ENCODE measurements at places on chromosomes 12 and 14.

- DNase-seq = peak; percentile 59
Measured at GRCh38 chr14:50047274-50047676, 69.1 kb downstream of the VCPKMT start.

DNA sequence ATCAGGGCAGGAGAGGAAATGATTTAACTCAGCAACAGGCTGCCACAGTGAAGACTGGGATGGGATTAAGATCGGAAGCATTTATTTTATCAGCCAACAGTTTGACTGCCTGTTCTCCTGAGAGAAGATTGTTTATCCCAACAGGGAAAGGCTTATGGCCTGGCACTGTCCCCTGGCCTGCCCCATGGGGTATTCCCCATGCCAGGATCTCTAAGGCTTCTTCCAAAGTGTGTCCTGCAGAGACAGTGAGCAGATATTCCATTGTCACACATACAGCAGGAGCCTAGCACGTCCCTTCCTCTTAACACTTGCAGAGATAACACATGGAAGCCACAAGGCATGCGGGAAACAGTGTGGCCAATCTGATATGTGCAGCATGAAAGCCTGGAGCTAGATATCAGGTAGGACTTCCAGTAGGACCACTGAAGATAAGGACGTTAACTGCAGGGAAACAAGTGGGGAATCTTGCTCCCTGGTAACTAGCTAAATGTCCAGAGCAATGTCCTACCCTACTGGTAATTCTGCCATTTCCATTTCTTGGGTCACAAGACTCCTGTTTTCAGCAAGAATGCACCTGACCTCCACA is 48.2 kb downstream of the IQSEC3 start:
- no peak for DNase-seq

GRCh38 chr12:569803-570434 is 93.3 kb downstream of the NINJ2 start:
- DNase-seq = peak; percentile 58

DNA sequence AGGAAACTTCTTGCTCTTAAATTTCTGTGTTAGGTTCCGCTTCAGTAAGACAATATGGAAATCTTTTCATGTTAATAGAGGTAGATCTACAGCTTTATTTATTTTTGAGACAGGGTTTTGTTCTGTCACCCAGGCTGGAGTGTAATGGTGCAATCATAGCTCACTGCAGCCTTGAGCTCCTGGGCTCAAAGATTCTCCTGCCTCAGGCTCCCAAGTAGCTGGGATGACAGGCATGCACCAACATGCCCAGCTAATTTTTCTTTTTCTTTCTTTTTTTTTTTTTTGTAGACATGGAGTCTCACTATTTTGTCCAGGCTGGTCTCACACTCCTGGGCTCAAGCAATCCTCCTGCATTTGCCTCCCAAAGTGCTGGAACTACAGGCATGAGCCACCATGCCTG is 70.1 kb downstream of the DAO start:
- no peak for DNase-seq

DNA sequence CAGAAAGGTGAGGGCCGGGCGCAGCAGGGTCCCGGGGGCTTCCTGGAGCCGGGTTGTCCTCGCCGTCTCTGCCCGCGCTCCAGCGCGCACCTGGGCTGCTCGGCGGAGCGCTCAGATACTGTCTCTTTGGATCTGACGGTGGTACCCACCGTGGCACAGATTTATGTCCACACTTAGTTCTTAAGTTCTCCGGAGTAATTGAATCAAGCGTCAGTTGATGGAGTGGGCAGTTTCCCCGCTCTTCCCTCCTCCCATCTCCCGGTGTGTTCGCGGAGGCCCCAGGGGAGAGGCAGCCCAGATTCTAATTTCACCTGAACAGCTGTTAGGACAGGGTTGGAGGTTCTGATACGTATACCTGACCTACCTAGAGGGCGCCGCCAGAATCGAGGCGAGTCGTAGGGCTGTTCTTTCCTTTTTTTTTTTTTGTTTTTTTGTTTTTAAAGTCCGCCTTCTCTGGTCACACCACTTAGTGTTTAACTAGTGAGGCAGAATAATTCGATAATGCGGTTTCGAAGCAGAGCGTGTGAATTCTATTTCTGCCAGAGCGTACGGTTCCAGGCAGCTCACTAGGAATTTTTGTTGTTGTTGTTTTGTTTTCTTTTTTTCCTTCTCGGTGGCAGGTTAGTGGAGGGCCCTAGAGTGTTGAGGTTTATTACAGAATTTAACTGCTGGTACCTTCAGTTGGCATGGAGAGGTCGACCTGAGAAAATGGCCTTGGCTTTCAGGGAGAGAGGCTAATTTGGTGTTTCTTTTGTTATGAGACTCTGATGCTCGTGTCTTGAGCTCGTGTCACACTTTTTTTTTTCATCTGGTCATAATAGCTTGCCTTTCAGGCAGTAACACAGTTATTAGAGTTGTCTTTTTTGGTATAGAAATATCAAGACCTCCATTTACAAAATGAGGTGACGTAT is 22.3 kb upstream of the GNS start:
- DNase-seq = peak; percentile 36

GRCh38 chr14:102696332-102696731 is 80.9 kb upstream of the TRAF3 start:
- no peak for DNase-seq

DNA sequence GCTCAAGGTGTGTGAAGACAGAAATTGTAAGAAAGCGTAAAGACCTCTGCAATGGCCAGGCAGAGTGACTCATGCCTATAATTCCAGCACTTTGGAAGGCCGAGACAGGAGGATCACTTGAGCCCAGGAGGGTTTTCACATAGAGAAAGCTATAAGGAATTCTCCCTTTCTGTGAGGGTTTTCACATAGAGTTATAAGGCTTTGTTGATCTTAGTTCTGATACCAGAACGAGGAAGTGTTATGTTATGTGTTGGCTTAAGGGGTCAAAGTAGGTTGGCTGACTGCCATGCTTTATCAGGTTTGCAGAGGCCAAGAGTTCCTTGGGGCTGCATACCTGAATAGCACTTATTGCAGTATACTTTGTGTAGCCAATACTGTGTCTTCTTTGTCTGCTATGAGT is 139.1 kb downstream of the ERC1 start:
- peak; percentile 72 for DNase-seq

GRCh38 chr12:1504304-1504894 is 90.0 kb downstream of the FBXL14 start:
- no peak for DNase-seq

- no peak for DNase-seq
Measured at GRCh38 chr14:30340495-30340894, 218.5 kb upstream of the G2E3 start.

- no peak for DNase-seq
Measured at GRCh38 chr12:117028254-117028653, 71.0 kb downstream of the TESC start.

GRCh38 chr14:31357279-31357678 is 63.1 kb downstream of the HEATR5A start:
- DNase-seq = peak; percentile 34

- DNase-seq = peak; percentile 58
Measured at GRCh38 chr12:115973968-115974724, 303.3 kb downstream of the MED13L start.

- no peak for DNase-seq
Measured at GRCh38 chr12:124542021-124542949, 25.1 kb downstream of the NCOR2 start.

DNA sequence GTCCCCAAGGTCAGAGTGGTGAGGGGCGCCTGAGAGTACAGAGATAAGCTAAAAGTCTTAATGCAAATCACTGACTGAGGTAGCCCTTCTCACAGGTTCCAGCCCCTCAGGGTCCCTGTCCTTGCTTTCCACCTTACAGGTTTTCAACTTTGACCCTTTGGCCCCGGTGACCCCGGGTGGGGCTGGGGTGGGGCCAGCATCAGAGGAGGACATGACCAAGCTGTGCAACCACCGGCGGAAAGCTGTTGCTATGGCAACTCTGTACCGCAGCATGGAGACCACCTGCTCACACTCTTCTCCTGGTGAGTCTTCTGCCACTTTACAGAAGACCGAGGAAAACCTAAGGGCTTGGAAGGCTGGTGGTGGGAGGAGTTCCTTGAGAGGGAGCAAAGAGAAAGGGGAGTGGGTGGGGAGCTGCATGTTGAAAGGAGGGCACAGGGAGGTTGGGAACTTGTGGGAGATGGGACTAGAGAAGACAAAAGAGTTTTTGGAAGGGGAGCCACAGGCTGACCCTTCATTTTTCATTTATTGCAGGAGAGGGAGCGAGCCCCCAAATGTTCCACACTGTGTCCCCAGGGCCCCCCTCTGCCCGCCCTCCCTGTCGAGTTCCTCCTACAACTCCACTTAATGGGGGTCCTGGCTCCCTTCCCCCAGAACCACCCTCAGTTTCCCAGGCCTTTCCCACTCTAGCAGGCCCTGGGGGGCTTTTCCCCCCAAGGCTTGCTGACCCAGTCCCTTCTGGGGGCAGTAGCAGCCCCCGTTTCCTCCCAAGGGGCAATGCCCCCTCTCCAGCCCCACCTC is 2.4 kb downstream of the MBD6 start:
- DNase-seq = no peak

DNA sequence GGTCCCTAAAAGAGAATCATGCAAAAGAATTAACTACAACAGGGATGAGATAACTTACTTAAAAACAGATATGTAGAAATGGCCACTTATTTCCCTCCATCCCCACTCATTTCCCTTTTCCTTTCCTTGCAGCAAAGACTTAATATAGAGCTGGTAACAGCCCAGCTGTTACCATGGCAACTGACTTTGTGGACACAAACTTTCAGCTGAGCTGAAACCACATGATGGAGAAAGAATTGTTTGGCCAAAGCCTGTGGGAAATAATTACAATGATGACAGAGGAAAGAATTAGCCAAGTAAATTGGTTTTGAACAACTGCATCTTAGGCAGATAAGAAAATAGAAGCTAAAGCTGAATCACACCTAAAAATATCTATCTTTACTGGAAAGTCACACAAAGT is 364.9 kb downstream of the GALC start:
- no peak for DNase-seq

- peak; percentile 56 for DNase-seq
Measured at GRCh38 chr12:28497889-28498411, 307.7 kb downstream of the CCDC91 start.

DNA sequence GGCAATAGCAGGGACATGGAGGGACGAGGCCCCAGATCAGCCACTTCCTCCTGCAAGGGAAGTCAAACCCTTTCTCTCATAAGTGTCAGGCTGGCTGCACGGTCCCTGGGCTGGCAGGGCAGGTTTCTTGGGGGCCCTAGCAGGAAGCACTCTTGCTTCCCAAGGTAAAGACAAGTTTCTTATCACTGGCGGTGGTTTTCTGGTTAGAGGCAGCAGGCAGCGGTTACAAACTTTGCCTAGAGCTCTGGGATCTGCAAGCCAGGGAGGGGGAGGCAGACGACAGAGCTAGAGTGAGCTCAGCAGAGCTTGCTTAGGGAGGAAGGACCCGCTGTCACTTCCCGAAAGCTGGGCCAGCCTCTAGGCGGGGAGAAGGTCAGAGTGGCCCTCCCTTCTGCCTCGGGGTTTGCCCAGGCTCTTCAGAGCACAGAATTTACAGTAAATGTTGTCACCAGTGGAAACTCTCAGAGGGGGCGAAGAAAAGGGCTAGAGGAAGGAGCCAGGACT is 20.4 kb downstream of the BATF start:
- no peak for DNase-seq

DNA sequence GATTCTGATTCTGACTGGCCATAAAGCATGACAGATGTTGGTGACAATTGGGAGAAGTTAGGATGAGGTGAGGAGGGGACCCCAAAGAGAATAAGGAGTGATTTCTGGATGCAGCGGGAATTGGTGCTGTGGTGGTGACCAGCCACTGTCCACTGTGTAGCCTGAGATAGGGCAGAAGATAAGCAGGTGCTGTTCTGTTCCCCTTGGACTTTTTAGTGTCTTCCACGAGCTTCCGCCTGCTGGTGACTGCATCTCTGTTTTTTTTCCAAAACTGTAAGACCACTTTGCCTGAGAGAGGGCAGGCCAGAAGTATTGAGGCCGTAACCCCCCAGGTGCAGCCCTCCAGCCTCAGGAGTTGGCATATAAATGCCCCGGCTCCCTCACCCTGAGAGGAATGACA is 161.2 kb upstream of the MYL2 start:
- no peak for DNase-seq

DNA sequence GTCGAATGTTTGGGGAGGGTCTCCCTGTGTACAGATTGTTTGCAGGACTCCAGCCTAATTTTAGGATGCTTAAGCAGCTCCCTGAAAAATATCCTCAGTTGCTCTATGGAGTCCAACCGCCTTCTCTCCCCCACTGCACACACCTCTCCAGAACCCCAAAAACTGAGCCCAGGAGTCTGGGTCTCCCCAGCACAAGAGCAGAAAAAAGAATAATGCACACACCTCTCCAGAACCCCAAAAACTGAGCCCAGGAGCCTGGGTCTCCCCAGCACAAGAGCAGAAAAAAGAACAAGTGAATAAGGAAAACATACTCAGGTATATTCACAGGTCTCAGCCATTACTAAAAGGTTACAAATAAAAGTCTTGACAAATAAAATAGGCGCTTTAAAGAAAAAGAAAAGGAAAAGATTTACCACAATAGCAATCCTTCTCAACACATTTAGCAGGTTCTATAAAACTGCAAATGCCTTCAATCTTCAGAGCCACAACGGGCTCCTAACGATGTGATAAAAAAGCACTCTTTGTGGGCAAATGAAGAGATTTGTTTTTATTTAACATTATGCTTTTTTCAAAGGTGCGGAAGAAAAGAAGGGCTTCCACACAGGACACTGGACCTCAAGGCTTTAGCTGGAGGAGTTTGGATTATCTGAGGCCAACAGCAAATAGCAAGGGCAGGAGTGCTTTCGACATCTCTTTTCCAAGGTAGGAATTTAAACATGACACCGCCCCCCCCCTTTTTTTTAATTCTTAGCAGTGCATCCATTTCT is 8.2 kb downstream of the BCL11B start:
- DNase-seq = no peak

DNA sequence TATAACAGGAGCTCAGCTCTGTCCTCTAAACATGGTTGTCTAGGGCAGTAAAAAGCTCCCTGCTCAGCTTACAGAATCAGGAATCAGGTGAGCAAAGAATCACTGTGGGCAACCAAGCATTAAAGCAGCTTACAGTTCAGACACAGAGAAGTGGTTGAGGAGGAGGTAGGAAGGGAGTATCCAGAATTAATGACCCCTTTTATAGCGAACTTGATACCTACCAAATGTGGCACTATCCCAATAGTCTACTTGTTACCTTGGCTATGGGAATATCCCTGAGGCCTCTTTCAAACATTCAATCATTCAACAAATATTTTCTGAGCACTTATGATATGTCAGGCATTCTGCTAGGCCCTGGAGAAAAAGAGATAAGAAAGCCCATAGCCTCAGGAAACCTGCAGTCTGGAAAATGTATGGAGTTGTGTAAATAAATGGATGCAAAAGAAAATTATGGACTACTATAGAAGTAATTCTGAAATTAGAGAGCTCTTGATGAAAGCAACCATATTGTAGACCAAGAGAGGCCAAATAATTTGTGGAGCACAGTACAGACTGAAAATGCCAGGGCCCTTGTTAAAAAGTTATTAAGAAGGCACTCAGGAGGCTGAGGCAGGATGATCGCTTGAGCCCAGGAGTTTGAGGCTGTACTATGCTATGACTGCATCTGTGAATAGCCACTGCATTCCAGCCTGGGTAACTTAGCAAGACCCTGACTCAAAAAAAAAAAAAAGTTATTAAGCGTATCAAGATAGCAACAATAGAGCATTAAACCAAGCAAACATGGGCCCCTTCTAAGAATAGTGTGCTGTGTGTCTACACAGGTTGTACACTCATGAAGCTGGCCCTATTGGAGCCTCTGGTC is 134.0 kb upstream of the CPSF6 start:
- no peak for DNase-seq
